Stimulated activated CD4-positive, alpha-beta T cell treated with anti-CD3 and anti-CD28 coated beads, Interleukin-4, amount 100 ng/mL, for 48 hours (primary cell): ENCODE measurements at places on chromosomes 11 and 22.

- no peak for DNase-seq
These were observed 50.4 kb downstream of the TCP11L1 start for GRCh38 chr11:33089776-33090175.

GRCh38 chr22:29385748-29386147 lies 2.6 kb downstream of the AP1B1 start:
- DNase-seq, result no peak

GRCh38 chr22:45584621-45585436 lies 82.1 kb downstream of the FBLN1 start:
- no peak for DNase-seq

DNA sequence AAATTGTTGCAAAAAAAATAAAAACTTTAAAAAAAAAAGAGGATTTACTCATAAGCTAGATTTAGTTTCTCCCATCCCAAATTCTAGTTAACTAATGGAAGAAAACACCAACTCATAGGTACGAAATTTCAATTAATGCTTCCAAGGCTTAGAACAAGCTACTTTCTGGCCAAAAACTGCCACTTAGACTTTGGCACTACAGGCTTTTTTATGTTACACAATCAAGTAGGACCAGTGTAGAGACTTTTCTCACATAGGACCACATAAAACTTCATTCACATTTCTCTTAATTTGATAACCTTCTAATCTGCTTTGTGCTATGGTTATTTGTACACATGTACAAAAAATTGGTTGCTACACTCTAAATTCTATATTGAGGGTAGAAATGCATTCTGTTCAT lies 3.1 kb downstream of the ST13 start:
- no peak for DNase-seq
